ENCODE measurements at places on chromosomes 6 and 20.
A peak's percentile ranks its signal among the peaks of the same experiment; 100 is the strongest.

GRCh38 chr6:112180095-112180820 lies 74.1 kb downstream of the LAMA4 start:
- DNase-seq: peak; percentile 81

- DNase-seq: no peak
Observed at GRCh38 chr6:40805336-40805735, 218.2 kb upstream of the LRFN2 start.

- DNase-seq: no peak
Observed at GRCh38 chr6:151772446-151772845, 35.0 kb upstream of the ESR1 start.

DNA sequence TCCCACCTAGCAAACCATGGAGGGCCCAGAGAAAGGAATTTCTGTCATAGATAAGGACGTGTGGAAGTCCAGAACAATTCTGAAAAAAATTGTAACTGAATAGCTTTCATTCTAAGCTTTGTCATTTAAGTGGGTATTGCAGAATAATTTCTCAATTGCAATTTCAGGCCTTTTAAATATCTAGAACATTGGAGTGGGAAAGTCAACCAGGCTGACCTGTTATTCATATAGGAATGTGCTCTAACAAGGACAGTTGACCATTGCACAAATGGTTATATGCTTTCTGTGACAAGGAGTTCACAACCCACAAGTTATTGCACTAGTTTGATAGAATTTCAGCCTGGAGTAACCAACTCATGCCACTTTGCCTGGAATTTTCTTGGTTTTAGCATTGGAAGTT lies 53.4 kb upstream of the OLIG3 start:
- DNase-seq: no peak

- DNase-seq: no peak
Observed at GRCh38 chr6:90759664-90760063, 172.8 kb upstream of the MAP3K7 start.
